ENCODE measurements at places on chromosomes 4 and X.

DNA sequence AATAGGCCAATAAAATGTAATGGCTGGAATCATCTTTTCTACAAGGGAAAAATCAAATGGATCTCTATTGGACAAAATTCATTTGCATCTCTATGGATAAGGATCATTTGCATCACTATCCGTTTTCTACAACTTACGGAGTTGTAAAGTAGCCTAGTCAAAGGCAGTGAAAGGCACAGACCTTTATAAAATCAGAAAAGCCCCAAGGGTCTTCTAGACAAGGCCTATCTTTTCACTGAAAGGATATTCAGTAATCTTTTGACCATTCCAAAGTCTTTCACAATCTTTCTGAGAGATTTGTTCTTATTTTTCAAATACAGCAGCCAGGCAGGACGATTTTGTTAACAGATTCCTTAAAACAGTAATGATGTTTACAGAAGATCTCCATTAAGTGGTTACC lies 119.5 kb upstream of the JADE1 start:
- DNase-seq, result no peak

GRCh38 chr4:24137671-24138601 lies 248.1 kb upstream of the PPARGC1A start:
- no peak for DNase-seq

DNA sequence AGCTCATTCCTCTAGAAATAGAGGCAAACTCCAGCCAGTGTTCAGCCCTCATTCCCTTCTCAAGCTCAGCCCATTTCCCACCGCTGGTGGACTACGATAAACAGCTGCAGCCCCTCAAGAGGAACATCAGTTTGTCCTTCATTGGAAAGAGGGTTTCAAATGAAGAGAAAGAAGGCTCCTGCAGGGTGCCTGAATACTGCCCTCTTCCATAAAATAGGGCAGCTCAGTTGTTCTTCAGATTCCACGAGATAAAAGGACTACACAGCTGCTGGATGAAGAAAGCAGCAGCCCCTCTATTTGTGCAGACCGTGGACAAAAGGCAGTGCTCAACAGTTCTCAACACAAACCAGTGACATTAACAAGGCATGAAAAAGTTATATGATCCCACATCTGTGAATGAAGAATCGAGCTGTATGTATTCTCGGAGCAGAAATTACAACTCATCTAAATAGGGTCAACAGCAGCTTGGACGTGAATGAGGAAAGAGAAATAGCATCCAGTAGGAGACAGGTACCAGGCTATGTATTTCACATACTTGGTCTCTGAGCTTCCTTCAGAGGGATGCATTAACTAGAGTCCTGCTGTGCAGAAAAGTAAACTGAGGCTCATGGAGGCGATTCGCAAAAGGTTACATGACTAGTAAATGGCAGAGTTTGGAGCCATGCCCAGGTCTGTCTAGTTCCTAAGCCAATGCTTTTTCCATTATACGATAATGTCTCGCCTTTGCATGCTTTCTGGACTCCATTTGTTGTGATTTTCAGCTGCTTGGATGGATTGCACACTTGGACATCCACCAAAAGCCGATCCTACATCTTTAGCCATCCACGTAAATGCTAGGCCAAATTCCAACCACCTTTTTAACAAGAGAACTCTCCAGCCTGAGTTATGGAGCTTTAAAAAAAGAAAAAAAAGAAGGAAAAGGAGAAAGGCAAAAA lies 301.2 kb upstream of the PPARGC1A start:
- no peak for DNase-seq

DNA sequence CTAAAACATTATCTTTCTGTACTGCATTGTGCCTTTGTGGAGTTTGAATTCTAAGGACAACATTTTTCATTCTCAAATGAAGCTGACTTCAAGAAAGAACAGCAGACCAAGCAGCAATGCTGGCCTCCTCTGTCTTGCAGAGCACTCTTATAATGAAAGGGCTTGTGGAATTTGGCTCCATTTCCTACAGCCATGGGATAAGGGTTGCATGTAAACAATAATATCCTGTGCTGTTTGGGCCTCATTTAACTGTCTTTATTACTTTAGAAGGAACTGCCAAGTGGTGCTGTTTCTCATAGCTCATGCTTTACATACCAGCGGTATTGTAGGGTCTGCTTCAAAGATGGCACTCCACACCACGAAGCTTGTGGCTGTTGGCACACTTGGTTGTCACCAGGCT lies 111.4 kb upstream of the EOLA2 start:
- no peak for DNase-seq

DNA sequence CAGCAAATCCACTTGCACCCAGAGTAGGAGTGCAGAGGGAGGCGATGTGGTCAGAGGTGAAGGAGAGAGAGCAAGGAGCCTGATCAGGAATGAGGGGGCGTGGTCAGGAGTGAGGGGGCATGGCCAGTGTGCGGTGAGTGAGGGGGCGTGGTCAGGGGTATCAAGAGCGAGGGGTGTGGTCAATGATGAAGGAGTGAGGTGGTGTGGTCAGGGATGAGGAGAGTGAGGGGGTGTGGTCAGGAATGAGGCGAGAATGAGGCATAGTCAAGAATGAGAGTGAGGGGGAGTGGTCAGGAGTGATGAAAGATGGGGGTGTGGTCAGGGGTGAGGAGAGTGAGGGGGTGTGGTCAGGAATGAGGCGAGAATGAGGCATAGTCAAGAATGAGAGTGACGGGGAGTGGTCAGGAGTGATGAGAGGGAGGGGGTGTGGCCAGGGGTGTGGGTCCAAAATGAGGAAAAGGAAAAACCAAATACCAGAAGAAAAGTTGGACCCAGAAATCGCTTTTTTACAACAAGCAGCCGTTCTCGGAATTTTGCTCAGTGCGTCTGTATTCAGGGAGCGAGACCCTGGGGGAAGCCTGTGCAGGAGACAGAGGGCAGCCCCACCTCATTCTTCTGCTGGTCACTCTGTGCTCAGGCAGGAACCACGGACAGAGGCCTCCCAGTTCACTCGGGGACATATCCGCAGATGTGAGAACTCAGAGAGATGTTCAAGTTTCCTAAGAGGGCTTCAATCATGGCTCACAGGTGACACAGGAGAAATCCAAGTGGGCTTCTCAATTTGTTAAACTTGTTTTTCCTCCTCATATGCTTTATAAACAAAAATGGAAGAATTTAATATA lies 47.5 kb downstream of the MAGEA1 start:
- no peak for DNase-seq

DNA sequence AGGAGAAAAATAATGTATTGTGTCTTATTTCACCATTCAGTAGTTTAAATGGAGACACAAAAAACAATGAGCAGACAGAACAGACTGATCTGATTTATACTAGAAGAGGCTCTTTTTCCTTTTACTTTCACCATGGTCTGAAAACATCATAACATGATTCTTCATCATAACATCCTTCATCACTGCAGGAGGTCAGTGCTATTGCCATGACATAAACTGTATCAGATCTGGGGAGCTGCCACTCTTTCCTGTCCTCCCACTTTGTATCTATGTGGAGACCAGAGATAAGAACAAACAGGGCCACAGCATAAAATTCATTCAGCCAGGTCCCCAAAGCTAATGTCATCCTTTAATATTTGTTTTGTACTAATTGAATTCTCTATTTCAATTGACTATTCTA lies 25.2 kb downstream of the SOD3 start:
- DNase-seq, result no peak

DNA sequence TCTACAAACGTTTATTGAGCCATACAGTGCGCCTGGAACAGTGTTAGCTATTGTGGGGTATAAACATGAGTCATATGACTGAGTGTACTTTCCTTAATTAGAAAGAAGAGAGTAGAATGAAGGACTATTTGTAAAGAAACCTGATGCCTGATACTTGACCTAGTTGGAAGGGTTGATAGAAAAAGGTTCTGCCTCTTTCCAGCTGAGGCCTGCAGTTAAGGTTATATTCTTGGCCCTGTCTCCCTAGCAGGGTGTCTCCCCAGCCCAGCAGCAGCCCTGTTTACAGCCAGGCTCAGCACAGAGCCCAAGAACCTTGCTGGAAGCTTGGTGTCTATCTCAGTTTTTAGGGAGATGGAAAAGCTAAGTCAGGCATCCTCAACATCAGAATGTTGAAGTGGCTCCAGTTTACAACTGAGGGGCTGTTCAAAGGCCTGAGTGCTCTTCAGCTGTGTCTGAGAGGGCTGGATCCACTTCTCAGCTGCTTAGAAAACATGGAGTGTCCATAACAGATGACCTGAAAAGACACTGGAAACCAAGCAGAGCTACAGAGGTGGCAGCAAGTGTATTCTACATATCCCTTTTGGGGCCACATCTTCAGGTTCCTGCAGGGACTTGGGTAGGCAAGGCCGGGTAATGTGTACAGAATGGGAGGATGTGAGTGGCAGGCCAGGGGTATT lies 21.6 kb downstream of the NYX start:
- no peak for DNase-seq

DNA sequence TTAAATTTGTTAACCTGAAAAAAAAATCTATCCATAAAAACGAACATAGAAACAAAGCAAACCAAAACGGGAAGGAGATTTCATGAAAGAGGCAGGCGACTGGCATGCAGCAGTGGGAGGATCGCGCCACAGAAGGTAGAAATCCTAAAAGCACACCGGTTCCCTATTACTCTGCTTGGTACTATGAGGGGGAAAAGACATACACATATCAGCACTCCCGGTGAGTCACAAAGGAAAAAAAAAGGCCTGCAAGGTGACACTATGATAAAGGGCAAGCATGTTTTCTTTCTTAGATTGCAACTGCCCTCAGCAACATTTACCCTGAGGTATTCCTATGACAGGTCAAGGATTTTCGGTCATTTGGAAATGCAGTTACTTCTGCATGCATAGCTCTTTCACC lies 60.6 kb upstream of the NAP1L5 start:
- no peak for DNase-seq

- DNase-seq, result no peak
Measured at GRCh38 chrX:3268829-3269228, 77.6 kb downstream of the MXRA5 start.

- no peak for DNase-seq
Measured at GRCh38 chr4:69793732-69794131, 33.3 kb upstream of the SULT1B1 start.

DNA sequence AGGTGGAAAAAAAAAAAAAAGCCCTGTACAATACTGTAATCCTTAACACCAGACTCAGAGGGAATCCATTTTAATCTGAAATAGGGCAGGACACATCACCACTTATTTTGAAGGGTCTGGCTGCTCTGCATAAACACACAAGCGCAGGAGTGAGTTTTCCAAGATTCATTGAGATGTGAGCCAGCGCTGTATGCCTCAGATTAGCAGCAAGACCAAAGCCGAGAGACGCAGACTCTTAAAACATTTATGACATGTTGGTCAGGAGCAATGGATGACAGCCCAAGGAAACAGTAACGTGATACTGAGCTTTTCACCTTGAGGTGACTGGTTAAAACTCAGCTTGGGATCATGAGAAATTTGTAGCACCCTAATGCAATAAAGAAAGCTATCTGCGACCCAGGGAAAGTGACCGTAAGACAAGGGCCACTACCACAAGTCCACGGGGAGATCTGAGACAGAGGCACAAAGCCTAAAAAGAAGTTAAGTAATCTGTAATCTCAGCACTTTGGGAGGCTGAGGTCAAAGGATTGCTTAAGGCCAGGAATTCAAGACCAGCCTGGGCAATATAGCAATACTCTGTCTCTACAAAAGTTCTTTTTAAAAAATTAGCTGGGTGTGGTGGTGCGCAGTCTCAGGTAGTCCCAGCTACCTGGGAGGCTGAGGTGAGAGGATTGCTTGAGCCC lies 210.6 kb downstream of the COL25A1 start:
- DNase-seq, result no peak

DNA sequence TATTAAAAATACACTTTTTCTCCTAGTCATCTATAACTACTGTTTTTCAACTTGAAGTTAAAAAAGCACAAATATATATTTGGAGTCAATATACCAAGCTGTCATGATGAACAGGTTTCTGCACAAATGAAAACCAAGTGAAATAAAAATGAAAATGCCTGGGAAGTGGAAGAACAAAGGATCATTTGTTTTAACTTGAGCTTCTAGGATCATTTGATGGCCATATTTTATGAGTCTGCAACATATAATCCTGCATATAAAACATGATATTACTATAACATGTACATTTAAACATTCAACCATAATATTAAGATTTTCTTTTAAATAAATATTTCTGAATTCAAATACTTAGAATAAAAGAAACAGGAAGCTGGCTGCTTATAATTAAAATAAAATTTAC lies 8.5 kb upstream of the ARHGEF38 start:
- DNase-seq, result no peak

GRCh38 chr4:123846561-123846960 lies 450.0 kb downstream of the SPRY1 start:
- DNase-seq, result no peak

- no peak for DNase-seq
Measured at GRCh38 chr4:75919920-75920319, 17.7 kb upstream of the PPEF2 start.

Data from GM18507 (cell line).